Substantia nigra (tissue), 51 donors: ENCODE measurements at places on chromosomes 4 and X.

DNA sequence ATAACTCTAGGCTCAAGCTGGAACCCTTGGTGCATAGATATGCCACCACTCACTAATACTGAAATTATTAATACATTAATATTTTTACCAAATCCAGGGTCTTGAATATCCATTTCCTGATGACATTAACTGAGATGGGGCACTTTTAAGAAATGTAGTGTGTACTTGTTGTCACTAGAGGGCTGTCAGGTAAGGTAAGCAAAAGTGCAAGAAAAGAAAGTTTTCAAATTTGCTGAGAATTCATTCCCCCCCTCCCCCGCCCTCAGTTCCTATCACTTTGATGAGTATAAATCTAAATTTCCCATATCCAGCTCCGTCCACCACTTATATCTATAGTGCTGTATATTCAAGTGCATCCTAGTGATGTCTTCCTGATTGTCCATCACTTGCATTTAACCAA lies 20.5 kb upstream of the WDR44 start:
- DNase-seq, result no peak

DNA sequence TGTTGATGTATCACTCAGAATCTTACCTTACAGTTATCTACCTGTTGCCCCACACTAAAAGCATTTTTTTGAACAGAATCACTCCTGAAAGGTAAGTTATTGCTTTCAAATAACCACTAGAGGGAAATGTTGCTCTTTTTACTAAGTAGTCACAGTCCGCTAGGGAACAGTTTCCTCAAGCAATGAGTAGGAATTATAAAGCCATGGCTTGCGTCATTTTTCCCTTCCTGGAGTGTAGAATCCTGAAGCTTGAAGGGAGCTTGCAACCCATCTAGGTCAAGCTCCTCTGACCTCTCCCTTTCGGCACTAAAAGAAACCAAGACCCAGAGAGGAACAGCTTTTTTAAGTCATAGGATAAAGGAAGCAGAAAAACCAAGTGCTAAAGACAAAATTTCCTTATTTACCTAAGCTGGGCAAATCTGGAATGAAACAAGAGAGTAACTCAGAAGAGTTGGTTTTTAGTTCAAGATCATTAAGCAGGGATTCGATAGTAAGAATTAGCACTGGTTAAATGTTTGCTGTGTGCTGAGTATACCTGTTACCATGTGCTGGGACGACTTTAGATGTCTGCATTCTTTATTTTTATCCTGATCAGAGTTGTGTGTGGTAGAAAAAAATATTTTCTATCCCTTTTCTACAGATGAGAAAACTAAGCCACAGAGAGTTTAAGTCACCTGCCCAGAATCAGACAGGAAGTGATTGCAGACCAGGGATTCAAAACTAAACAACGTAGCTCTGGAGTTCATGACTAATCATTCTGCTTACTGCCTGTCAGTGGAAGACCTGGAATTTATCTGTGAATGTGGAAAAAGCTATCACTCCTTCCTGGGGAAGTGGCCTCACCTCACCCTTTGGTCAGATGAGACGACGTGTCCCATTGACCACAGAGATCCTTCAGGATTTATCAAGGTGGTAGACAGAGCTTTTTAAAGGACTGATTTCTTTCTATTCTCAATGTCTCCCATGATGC lies 631.5 kb downstream of the RAB28 start:
- no peak for DNase-seq

- DNase-seq, result no peak
These were observed 338.8 kb downstream of the PPP3CA start for GRCh38 chr4:101008503-101008902.

- DNase-seq, result no peak
These were observed 29.4 kb upstream of the KIAA0232 start for GRCh38 chr4:6753103-6753560.

DNA sequence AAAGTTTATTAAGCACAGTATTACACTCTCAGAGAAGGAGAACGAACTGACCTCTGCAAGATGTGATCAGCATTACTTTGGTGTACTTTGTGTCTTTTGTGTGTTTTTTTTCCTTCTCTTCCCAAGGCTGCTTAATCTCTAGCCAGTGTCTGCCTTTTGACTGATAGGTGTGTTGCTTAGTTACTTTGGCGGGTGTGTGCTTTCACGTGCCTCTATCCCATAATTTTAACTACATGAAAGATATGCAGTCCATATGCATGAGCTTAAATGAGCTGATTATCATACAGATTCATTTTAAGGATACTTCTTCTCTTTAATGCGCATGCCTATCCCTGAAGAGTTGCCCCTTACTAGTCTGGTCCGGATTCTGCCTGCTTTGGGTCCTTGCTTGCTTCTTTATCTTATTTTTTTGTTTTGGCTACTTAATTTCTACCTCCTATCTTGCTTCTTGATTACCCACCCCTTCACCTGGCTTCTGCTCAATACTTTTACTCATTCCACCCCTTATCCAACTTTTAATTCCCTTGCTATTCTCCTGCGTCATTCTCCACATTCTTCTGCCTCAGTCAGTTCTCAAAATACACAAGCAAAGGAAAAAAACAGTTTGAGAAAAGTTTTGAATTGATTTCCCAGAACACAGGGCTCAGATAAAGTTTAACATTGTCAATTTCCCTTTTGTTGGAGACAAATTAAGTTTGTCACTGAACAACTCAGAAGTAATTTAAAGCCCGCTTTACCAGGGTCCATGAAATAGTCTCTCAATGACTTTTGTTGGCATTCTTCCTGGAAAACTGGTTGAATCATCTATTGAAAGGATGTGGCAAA lies 182.0 kb downstream of the TENT5D start:
- no peak for DNase-seq

- no peak for DNase-seq
These were observed 174.4 kb upstream of the BCOR start for GRCh38 chrX:40272141-40272540.

DNA sequence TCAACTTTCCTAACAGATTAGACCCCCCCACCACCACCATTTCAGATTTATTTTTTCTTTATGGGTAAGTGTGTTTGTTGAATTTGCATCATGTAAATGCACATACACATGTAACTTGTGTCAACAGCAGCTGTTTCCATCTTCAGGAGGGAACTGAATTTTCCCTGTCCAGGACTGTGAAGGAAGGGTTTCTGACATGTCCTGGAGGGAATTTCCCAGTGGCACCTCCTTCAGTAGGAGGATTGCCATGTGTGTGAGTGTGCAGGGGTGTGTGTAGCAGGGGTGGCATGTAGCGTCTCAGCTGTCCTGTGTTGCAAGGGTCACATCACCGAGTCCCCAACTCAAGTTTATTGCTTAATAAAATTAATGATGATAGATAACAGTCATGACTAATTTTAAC lies 19.7 kb downstream of the HERC6 start:
- DNase-seq, result no peak

DNA sequence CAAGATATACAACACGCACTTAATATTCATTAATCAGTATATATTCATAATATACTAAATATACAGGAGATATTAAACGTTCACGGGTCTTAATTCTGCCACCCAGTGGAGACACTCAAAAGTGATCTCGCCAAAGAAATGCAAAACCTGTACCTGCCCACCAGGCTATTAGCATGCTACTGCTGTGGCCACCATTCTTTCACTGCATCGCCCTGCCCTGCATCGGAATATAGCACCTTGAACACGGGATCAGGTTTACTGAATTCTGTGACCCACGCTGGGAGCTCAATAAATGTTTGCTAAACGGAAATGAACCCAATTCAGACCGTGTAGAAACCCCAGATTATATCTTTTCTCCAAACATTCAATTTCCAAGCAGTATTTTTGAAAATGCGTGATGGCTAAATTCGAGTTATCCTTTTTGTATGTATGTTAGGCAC lies 840 bp upstream of the CLCN3 start:
- no peak for DNase-seq

- no peak for DNase-seq
These were observed 152.6 kb downstream of the ARHGAP10 start for GRCh38 chr4:147884536-147884935.

- no peak for DNase-seq
These were observed 421.9 kb upstream of the DIPK2B start for GRCh38 chrX:45622538-45622937.

GRCh38 chr4:138910914-138911336 lies 104.7 kb upstream of the NOCT start:
- peak; percentile 39 for DNase-seq

- no peak for DNase-seq
These were observed 931.7 kb upstream of the HS3ST1 start for GRCh38 chr4:12360391-12360790.

DNA sequence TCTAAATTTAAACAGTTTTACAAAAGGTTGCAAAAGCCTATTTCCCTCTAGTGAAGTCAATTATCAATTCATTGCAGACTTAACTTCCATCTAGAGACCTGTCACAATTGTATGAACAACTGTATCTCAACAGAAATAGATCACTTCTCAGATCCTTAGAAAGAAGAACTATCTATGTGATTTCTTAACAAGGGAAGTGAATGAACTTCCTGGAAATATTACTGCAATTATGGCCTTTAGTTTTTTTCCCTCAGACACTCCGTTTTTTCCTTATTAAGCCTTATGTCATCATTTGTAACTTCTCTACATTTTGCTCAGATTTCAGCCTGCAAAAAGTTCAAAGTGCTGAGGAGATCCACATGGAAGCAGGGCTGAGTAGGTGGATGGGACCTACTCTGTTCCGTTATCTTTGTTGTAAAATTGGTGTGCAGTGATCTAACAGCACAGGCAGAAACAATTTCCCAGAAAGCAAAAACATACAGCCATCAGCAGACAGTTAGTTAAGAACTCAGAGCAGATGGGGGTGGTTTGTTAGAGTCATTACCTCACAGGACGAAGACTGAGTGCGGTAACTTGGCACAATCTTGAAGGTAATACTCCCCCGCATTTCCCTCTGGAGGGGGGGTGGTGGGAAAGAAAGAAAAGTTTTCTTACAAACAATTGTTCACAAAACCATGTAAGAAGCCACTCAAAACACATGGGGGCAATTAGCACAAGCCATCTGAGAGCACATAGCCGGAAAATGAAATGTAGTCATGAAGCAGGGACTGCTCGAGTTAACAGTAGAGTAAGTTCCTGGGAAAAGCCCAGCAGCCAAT lies 112.3 kb downstream of the NYX start:
- DNase-seq, result no peak

DNA sequence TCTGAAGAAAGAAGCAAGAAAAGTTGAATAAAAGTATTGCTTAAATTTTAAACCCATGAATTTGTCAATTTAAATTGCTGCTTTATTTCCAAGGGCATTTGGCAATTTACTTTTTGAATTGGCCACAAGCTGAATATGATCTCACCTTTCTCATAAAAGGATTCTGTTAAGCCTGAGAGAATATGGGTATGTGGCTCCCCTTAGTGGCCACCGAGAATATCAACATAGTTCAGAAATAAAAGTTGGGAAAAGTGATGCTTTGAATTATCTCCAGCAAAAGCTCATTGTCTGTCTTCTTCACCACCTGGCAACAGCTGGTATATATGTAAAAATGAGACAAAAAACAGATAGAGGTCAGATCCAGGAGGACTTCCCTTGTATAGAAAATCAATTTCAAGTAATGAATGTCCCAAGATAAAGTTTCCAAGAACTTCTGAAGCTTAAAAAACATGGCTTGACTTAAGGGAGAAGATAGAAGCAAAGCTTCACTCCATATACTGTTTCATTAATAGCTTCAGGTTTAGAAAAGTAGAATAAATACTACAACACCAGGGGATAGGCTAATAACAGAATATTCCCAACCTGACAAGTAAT lies 290.7 kb upstream of the FAM241A start:
- no peak for DNase-seq

DNA sequence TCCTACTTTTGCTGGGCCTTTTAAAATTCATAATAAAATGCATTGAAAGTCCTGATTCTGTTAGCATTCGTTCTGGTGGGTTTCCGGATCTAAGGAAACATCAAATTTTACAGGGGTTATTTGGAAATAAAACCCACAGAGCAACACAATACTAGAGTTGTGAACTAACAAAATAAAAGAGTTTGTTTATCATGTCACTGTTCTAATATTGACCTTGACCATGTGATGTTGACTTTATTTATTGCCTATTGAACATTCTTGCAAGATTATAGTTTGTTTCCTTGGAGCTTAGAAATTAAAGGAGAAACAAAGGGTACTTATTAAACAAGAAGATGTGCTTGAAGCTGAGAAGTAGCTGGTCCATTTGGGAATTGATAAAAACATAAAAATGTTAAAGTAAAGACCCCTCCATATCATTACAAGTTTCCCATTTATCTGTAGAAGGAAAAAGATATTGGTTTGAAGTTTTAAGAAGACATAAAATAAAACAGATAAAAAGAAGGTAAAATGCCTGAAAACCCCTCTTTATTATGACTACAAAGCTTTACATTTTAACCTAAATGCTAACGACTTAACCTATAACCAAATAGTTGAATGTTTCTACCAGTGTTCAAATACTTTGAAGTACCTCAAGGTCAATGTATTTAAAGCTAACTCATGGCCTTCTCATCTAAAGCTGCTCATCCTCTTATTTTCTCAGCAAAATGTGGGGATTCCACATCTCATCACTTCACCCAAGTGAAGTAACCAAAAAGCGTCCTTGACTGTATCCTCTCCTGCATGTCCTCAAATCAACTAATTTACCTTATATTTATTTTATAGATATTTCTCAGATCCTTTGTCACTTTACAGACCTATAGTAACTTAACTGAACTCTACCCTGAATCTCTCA lies 179.6 kb downstream of the GASK1B start:
- DNase-seq, result no peak
